ENCODE measurements at places on chromosomes 2 and 18.

- no peak for DNase-seq
Observed at GRCh38 chr2:22934747-22935146, 450.2 kb upstream of the KLHL29 start.

- no peak for DNase-seq
Observed at GRCh38 chr2:62305421-62306176, 109.7 kb downstream of the B3GNT2 start.

DNA sequence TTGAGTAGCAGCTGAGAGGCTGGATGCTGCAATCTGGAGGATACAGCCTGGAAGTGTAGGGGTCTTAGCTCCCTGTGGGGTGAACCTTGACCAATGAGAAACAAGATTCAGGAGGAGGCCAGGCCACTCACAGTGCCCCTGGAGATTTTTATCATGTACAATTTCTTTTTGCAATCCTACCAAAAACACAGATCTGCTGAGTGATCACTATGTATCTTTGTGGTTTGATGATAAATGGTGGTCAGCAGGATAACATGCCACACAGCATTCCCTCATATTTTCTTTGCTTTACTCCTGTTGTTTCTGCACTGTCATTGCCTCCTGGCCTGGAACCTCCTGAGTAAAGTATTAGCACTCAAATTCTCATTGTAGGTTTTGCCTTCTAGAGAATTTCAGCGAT lies 357.9 kb downstream of the THSD7B start:
- no peak for DNase-seq

GRCh38 chr2:233342301-233342700 lies 12.0 kb upstream of the DGKD start:
- DNase-seq = no peak

- no peak for DNase-seq
Observed at GRCh38 chr2:157822533-157822932, 53.6 kb downstream of the ACVR1 start.

DNA sequence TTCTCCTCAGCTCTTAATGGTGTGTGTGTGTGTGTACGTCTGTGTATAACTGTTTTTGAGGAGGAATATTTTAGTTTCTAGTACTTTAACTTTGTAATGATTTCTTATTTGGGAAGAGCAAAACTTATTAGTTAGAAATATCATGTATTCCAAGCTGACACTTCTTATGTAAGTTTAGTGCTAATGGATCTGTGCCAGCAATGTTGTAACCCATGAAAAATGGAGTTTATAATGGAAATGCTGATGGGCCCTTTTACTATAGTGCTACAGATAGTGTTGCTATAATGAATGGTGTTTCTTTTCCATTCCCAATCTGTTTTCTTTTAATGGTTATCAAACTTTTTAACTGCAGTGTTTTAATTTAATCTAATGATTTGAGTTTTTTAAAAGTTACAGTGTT lies 49.8 kb upstream of the OTX1 start:
- no peak for DNase-seq

DNA sequence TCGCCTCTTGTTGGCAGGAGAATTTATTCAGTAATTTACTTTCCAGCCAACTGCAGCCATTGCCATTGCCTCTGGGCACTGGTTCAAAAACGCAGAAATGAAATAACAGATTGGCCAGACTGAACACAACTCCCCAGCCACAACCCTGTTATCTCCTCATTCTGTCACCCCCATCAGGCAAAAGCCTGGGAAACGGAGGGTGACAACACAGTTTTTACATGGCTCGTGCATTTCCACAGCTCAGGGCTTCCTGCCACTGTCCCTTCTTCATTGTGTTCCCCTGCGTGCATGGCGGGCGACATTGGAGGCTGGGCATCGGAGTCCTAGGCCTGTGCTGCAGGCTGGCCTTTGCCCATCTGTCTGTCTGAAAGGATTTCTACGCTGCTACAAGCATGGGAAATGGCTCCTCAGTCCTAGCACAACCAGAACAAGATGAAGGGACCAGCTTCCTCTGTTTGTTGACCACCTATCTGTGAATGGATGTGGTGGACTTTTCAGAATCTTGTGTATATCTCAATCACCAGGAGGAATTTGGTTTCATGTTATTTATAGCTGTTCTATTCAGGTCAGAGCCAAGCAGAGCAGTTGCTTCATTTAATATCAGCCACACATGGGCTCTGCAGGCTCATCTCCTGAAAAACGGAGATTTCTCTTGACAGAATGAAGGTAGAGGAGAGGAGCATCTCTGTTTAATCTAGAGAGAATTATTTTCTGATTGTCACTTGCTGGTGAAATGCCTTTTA lies 107.0 kb downstream of the MGAT5 start:
- no peak for DNase-seq

GRCh38 chr2:73494031-73494430 lies 108.4 kb downstream of the ALMS1 start:
- no peak for DNase-seq

DNA sequence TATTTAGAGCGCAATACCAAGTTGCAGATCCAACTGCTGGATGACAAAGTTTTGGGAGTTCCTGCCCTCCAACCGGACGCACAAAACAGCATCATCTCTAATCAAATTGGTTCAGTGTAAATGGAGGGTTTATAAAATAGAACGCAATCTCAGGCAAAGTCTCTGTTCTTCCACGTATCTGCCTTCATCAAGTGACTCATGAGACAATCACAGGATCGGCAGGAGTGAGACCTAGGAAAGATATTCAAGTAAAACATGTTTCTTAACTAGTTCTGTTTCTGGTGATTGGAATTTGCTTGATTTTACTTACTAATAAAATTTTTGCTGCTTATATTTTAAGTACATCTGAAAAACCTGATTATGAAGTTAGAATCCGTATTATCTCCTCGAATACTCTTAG lies 7.6 kb downstream of the FZD5 start:
- DNase-seq = no peak

- DNase-seq = no peak
Observed at GRCh38 chr2:24228470-24228869, 53.6 kb downstream of the FAM228A start.

- no peak for DNase-seq
Observed at GRCh38 chr2:224268441-224268840, 133.5 kb downstream of the FAM124B start.

DNA sequence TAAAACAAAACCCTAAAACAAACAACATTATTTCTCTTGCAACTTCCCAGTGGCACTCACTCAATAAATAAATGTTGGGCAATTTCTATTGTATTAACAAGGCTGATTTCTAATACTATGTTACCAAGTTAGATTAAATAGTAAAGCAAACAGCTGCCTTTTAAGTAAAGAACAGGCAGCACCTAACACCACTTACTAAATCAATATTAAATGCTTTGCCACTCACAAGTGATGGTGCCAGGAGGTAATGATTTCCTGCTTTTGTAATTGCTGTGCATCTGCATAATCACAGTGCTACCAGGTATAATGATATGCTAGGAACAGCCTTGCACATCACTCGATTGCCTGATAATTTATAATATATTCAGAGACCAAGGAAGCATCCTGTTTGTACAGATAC lies 276.5 kb downstream of the NBAS start:
- DNase-seq = no peak

DNA sequence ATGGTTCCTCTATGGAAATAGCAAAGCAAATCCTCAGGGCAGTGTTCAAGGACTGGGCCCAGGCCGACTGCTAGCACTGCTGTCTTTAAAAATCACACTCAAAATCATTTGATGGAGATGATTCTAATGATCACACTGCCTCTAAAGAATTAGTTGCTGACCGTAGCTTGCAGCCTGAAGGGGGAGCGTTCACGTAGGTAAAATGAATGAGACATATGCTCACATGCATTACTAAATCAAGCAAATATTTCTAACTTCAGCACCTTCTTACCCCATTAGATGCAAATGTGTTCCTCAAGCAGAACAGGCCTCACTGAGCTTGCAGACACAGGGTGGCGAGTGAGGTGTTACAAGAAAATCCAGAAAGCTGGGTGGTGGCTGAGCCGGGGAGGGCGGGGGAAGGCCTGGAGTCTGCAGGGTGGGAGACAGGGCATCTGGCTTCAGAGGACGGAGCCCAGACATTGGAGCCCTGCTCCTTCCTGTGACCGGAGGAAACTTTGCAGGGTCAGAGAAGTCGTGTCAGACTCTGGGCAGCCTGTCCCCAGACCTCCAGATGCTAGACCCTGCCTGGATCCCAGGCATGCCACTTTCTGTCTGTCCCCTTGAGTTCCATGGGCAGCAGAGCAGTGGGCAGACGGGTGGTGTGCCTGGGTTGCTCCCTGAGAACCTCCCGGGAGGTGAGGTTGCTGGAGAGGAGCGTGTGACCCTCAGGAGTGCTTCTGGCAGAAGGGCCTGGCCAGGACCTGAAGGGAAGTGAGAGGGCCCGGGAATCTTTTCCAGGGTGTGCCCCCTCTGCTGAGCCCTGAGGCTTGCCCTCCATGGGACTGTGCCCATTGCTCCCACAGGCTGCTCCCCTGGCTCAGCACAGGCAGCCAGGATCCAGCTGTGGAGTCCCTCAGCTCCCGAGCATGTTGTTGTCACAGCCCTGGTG lies 7.1 kb upstream of the NPPC start:
- no peak for DNase-seq

GRCh38 chr18:32289483-32290075 lies 99.7 kb downstream of the MEP1B start:
- DNase-seq = no peak

GRCh38 chr2:25374411-25374810 lies 32.7 kb upstream of the DNMT3A start:
- DNase-seq = no peak

DNA sequence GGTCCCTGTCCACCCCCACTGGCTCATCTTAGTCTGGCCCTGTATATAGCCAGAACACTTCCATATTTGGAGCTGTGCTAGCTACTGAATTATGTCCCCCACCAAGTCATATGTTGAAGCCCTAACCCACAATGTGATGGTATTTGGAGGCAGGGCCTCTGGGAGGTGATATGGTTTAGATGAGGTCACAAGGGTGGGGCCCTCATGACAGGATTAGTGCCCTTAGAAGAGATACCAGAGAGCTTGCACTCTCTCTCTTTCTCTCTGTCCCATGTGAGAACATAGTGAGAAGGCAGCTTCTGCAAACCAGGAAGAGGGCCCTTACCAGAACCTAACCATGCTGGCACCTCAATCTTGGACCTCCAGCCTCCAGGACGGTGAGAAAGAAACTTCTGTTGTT lies 31.2 kb downstream of the ALPK2 start:
- DNase-seq = no peak

GRCh38 chr2:101983486-101983885 lies 8.3 kb upstream of the IL1R2 start:
- DNase-seq = no peak

DNA sequence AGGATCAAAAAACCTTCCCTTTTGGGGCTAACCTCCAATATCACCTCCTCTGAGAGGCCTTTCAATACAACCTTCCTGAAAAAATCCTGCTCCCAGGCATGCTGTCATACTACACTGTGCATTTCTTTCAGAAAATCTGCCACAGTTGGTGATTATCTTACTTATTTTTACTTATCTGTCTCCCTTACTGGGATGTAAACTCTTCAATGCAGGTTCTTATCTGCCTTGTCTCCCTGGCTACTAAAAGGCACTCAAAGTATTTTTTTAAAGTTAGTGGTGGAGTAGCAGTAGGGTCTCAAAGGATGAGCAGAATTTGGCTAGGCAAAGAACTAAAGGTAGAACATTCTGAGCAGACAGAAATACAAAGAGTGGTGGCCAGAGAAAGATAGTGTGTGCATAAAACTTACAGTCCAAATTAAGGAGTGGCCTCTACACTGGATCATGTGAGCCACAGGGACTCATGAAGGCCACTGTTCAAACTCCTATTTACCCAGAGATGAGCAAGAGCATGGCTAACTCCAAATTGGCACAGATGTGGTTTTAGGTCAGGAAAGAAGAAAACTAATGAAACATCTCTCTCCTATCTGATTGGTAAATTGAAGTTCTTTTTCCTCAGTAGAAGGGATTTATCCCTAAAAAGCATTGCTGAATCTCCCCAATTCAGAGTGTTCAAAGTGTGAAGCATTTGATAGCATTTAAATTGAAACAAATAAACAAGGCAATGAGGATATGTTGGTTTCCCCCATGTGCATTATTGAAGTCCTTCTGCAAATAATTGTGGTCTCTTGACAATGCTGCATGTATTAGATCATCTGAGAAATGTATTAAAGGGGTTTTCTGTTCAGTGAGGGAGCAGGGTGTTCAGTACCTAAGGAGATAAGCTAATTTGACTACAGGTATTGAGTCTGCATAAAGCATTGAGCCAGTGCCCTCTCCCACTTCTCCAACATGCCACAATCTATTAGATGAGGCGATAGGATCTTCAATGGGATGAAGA lies 285.5 kb downstream of the MREG start:
- no peak for DNase-seq

DNA sequence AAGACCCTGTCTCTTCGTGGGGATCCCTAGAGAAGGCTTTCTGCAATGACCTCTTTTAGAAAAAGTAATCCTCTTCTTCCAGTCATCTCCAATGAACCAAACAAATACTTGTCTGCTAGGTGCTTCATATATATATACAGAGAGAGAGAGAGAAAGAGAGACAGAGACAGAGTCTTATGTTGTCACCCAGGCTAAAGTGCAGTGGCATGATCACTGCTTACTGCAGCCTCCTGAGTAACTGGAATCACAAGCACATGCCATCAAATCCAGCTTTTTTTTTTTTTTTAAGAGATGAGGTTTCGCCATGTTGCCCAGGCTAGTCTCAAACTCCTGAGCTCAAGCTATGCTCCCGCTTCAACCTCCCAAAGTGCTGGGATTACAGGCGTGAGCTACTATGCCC lies 18.6 kb upstream of the PKDCC start:
- DNase-seq = no peak

GRCh38 chr2:42934580-42935186 lies 142.3 kb upstream of the HAAO start:
- DNase-seq = no peak

GRCh38 chr2:107414376-107414775 lies 412.3 kb upstream of the RGPD4 start:
- DNase-seq = no peak

GRCh38 chr2:102872388-102872787 lies 110.6 kb downstream of the TMEM182 start:
- DNase-seq = no peak

DNA sequence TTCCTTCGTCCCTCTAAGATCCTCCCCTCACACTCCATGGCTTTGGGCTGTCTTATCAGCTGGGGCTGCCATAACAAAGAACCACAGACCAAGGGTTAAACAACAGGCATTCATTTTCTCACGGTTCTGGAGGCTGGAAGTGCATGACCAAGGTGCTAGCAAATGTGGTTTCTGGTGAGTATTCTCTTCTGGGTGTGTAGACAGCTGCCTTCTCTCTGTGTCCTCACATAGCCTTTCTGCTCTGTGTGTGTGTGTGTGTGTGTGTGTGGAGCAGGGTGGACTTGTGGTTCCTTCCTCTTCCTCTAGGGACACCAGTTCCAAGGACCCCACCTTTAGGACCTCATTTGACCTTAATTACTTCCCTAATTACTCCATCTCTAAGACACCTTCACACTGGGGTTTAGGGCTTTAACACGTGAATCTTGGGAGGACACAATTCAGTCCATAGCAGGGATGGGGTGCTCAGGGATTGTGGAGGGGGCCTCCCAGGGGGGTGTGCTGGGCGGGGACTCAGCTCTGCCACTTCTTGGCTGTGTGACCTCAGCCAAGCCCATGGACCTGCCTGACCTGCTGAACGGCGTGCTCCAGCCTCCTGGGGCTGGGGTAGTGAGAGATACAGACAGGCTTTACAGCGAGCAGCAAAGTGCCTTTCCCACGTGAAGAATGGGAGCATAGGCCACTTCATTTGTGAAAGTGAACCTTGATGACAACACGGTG lies 38.0 kb downstream of the ACKR3 start:
- no peak for DNase-seq
